ENCODE measurements at places on chromosomes 3 and 15.
A peak's percentile ranks its signal among the peaks of the same experiment; 100 is the strongest.

GRCh38 chr15:92430069-92430440 lies 36.4 kb downstream of the ST8SIA2 start:
- DNase-seq = no peak

- no peak for DNase-seq
Measured at GRCh38 chr15:58771621-58772250, 634 bp downstream of the MINDY2 start.

- DNase-seq = peak; percentile 7
Measured at GRCh38 chr3:187669675-187670504, at the start of gene SST. TSS of gene SST (minus strand) at chr3:187670394. CDS start at chr3:187670291, 103 bp downstream.

DNA sequence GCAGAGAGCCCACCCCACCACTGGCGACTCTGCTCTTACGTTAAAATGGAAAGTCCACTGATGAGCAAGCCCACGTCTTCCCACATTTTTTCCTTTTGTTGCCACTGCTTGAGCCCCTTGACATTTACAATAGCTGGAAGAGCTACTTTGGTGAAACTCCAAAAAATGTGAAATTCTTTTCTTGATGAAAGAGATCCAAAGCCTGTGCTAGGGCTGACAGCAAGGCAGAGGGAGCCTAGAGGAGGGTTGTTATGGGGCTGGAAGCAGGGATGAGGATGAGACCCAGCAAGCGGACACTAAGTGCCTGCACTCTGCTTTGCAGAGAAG lies 97.1 kb downstream of the CEMIP start:
- no peak for DNase-seq

DNA sequence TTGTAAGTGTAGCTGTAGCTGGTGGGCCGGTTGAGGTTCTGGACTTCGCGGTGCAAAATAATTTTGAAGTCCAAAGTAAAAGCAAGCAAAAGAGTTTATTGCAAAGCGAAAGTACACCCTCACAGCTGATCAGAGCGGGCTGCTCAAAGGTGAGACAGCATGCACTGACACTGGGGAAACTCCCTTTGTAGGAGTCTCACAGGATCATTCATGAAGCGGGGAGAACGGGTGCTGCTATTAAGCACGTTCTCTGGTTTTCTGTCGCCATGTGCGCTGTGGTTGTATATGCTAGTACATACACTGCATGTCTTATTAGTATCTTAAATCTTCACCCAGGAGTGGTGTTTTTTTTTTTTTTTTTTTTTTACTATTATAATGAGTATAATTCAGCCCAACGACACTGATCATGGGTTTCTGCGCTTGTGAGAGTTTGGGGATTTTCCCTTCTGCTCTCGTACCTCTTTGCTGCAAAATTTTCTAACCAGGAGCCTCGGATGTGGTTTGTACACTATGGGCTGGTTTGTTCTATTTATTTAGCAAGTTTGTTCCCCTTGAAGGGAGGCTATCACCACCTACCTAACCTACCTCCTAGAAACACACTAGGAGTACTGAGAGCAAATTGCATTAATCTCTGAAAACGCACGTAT lies 1.4 kb upstream of the AP4E1 start:
- DNase-seq = peak; percentile 53

GRCh38 chr3:62201438-62202035 lies 171.8 kb downstream of the FEZF2 start:
- DNase-seq = no peak

DNA sequence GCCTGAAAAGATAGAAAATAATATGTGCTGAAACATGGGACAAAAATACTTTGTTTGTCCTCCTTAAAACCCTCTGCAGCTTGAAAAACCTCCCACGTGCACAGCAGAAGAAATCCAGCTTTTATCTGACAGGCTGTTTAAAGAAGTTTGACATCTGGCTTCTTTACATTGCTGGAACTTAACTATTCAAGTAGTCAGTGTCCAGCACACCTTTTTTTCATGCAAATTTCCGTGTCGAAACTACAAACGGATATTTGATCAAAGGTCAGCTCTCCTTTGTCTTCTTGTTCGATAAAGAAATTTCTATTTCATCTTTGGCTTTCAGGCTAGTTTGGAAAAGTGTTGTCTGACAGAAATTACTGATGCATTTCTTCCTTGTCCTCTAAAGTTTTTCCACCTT lies 66.8 kb upstream of the KBTBD8 start:
- no peak for DNase-seq

DNA sequence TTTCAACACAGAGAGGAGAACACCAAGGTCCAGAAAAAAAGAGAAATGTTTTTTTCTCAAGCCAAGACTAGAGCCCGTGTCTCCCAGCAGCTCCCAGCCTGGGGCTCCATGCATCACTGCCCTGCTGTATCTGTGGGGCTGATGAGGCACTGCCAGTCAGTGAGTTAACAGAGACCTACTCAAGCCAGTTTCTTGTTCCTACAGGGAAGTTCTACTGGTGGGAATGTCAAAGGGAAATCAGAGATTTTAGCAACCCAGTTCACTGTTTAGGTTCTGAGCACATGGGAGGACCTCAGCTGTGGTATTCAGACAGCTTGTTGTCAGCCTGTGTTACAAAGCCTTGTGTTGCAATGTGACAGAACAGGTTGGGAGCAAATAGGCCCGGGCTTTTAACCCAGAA lies 234.3 kb downstream of the TLE3 start:
- no peak for DNase-seq

DNA sequence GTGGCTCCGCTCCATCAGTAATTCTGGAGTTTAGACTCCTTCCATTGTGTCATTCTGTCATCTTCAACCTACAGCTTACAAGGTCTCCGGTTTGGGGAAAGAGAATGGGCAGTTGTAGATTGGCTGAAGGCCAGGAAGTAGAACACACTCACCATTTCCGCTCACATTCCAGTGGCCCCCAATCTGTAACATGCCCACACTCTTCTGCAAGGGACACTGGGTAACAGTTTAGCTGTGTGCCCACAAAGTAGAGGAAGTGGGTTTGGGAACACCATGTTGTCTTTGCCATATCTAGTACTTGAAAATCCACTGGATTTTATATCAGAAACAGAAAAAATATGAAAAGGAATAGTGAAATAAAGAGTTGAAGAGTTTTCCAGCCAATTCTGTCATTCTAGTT lies 153.5 kb downstream of the SV2B start:
- DNase-seq = no peak

- DNase-seq = no peak
Measured at GRCh38 chr3:177430653-177431052, 233.4 kb upstream of the TBL1XR1 start.

GRCh38 chr3:155032918-155033317 lies 47.2 kb upstream of the MME start:
- DNase-seq = no peak

DNA sequence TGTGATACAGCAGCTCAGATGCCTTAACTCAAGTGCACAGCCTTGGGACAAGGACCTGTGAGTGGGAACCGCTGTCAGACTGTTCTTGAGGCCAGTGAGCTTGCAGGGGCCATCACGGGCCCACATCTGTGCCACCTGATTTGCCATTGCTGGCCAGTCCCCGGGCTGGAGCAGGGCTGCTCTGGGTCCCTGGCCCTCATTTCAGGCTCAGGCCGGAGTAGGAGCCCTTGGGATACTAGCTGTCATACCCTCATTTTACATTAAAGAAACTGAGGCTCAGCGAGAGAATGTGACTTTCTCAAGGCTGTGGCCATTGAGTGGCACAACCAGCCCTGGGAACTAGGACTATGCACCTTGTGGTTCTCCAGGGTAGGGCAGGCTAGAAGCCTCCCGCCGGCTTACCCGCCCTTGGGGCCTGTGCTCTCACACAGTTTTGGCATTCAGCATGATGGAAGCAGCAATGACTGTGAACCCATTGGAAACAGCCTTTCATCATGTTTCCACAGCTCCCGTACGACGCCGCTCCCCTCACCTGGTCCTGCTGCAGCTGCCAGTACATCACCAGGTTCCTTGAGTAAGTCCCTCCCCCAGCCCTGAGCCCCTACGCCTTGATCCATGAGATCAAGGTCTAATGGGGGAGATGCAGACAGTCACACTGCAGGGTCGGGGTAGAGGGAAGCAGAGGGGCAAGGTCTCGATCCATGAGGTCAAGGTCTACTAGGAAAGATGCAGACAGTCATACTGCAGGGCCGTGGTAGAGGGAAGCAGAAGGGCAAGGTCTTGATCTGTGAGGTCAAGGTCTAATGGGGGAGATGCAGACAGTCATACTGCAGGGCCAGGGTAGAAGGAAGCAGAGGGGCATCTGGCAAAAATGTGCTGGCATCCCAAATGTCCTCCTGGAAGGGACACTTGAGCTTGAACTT lies 42.2 kb downstream of the GOLGA6L10 start:
- DNase-seq = no peak

DNA sequence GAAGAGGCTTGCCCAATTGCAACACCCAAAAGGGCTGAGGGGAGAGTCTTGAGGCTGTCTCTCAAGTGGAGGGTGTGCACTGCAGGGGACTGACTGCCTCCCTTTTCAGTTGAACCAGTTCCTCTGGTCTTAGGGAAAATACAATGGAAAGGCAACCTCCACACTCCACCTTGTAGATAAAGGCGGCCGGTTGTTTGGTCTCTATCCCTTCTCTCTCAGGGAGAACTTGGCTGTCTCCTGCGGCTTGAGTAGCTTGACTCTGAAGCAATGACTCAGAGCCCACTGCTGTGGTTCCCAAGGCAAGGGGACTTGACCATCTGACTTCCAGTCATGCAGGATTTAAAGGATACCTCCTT lies 143.2 kb upstream of the UMPS start:
- no peak for DNase-seq

DNA sequence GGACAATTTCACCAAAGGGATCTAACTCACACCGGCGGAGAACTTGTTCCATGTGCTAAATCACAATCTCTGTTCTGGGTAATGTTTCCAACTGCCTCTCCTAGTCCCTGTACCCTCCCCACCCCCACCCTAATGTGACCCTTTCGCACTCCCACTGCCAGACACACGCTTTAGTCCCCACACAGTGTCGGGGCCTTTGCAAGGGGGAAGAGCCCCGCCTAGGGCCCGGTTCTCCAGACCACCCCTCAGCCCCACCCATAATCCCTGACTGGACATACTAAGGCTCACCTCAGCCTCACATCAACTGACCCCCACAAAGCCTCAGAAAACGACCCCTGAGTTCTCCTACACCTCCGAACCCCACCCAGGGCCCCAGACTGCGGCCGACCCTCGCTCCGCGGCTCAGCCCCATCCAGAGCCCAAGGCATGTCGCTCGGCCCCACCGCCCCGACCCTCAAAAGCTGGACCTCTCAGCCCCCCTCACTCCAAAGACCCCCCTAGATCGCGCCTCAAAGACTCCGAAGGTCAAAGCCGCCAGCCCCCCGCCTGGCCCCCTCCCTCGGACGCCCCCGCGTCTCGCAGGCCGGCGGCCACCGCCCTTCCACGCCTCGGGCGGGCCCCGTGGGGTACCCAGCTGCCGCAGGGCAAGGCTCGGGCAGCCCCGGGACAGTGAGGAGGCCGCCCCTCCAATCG lies 72.0 kb upstream of the MAP4 start:
- no peak for DNase-seq

- DNase-seq = no peak
Measured at GRCh38 chr15:62109437-62109836, 42.7 kb downstream of the C2CD4A start.

DNA sequence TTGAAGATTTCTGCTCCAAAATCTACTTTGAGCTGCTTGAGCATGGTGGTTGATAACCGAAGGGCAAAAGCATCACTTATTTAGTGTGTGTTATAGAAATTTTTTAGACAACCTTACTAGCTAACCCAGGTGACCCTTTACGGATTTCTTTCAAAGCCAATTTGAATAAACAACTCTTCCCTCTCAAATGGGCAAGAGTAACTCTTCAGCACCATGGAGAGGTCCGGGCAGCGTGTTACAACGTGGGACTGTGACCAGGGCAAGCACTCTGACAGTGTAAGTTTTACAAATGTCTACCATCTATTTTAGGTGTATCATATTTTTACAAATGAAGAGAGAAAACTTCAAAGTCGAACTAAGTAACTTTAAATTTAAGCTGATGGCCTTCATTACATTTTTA lies 471.8 kb downstream of the MFSD1 start:
- no peak for DNase-seq

DNA sequence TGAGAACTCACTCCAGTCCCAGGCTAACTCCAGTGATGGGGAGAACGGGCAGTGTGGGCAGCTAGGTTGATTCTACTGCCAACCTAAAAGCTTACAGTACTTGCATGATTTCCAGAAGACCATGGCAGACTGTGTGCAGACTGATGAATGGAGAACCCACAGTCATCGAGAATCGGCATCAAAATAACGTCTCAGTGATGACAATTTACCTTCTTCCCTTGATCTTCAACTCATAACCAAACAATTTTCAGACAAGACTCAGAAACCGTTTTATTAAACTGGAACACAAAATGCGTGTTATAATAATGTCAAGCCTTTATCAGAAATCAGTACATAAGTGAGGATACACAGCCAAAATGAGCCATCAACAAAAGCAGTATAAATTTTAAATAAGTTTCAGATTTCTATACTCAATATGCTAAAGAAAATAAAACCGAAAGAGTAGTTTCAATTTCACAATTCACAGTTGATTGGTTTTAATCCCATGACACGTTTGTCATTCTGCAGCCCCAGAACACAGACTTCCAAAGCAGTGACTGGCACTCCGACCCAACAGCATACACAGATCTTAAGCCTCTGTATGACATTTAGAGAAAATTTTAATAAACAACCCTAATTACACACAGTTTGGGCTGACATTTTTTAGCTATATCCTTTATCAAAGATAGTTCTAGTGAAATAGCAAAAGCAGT lies 54.5 kb downstream of the ZMAT3 start:
- no peak for DNase-seq

GRCh38 chr3:119314821-119315220 lies 20.6 kb downstream of the ARHGAP31 start:
- DNase-seq = no peak

- no peak for DNase-seq
Measured at GRCh38 chr15:95549168-95549738, 781.2 kb upstream of the NR2F2 start.

- DNase-seq = no peak
Measured at GRCh38 chr3:96734273-96735009, 80.0 kb upstream of the EPHA6 start.

GRCh38 chr3:102415553-102415952 lies 19.3 kb upstream of the ZPLD1 start:
- no peak for DNase-seq

DNA sequence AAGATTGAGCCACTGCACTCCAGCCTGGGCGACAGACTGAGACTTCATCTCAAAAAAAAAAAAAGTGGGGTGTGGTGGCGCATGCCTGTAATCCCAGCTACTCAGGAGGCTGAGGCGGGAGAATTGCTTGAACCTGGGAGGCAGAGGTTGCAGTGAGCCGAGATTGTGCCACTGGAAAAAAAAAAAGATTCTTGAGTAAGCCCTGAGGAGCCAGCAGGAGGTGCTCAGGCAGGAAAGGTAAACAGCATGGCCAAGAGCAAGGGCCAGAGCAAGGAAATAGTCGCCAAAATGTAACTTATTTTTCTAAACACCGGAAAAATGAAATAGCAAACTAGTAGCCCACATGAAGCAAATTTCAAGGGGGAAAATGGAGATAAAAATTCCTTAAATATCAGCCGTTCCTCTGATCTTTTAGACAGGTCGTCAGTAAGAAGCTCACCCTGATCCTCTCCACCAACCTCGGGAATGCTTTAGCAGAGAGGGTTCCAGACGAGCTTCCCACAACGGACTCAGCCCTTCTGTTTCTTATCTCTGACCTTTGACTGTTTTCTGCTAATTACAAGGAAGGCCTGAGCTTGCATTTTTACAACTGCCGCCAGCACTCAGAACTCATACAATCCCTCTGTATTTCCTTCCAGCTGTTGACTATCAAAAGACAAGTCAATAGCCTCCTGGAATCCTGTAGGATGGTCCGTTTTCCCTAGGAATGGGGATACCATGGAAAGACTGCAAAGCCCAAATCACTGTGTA lies 45.0 kb upstream of the AKAP13 start:
- DNase-seq = no peak

Measured in stimulated activated CD4-positive, alpha-beta T cell treated with anti-CD3 and anti-CD28 coated beads, TNF-alpha, amount 100 ng/mL, for 1 hour (primary cell).